ENCODE measurements at places on chromosomes 5 and 9. TPM values are rescaled to one million over a fixed set of nuclear protein-coding genes. Genes with fewer than 3 reads are reported as not detected.

The GMCL2 gene
- total RNA-seq = not detected

The PPP3R2 gene
- total RNA-seq = not detected

The COL5A1 gene
- 88.4 TPM for total RNA-seq

The PCDHGB5 gene
- 6.1 TPM for total RNA-seq

The MUSK gene
- total RNA-seq = under 0.01 TPM

The SPATA31C1 gene
- not detected for total RNA-seq

The EQTN gene
- not detected for total RNA-seq

The NUTM2G gene
- total RNA-seq = not detected

The NPR2 gene
- 19.5 TPM for total RNA-seq

The STK32A gene
- not detected for total RNA-seq

The PLEKHG4B gene
- total RNA-seq = not detected

The ANKRD33B gene
- total RNA-seq = 7.4 TPM

The CD72 gene
- total RNA-seq = not detected

The HCN1 gene
- total RNA-seq = not detected

The ARRDC1 gene
- 21.8 TPM for total RNA-seq

The INSYN2B gene
- 5.5 TPM for total RNA-seq

The ANKRD34B gene
- total RNA-seq = not detected

Data from epithelial cell of umbilical artery (primary cell).